ENCODE measurements at places on chromosomes 3 and 15.

DNA sequence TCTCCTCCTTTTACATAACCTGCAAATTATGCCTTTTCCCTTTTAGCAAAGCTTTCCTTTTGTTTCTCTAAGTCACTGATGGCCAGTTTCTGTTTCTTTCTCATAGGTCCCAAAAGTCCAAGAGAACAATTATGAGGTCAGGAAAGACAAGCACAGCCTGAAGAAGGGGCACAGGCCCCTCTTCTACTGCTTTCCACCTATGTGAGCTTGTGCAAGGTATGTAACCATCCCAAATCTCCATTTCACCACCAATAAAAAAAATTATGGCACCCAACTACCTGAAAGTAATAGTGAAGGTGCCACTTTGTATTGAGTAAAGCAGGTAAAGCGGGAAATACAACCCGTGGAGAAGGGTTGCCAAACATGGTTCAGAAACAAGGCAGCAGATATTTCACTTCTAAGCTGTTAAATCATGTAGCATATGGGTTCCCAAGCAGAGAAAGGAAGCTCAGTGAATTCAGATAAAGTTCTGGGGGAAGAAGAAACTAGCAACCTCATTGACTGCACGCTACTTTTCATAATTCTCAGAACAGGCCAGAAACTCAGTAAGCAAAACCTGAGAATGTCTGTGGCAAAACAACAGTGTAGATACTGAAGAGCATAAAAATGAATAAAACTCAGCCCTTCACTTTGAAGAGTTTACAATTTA is 4.2 kb downstream of the PLOD2 start:
- DNase-seq: no peak

DNA sequence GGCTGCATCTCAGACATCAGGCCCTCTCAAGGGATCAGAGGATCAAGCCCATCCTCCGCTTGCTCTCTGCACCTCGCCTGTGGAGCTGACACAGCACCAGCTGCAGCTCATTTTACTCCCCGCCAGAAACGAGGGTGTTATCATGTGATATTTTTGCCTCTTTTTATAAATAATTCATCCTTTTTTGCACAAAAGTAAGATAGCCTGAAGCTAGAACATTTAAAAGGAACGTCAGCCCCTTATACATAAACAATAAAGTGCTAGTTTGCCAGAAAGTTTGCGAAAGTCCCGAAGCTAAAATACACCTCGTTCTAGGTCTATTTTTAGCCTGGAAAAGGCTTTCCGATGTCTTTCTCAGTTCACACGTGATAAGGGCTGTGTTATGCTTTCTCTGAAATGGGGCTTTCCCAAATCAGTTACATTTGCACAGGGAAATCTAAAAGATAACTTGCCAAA is 9.6 kb upstream of the FAM174B start:
- DNase-seq: no peak

DNA sequence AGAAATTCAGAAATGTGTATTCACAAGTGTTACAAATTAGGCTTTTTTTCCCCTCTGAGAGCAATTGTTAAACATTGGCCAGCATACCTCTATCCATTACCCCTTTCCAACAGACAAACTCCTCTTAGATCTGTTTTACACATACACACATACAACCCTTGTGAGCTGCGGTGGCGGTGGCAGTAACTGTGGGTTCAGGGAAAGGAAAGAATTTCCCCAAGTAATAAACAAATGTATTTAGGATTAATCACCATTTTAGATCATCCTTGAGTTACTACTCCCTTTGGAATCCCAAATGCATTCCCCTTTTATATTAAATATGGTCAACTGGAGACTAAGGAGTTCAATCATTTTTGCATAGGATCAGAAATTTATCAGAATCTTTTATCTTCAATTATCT is 667.0 kb downstream of the FHIT start:
- DNase-seq: no peak

- no peak for DNase-seq
Measured at GRCh38 chr15:92907896-92908712, 8.0 kb downstream of the CHD2 start.

DNA sequence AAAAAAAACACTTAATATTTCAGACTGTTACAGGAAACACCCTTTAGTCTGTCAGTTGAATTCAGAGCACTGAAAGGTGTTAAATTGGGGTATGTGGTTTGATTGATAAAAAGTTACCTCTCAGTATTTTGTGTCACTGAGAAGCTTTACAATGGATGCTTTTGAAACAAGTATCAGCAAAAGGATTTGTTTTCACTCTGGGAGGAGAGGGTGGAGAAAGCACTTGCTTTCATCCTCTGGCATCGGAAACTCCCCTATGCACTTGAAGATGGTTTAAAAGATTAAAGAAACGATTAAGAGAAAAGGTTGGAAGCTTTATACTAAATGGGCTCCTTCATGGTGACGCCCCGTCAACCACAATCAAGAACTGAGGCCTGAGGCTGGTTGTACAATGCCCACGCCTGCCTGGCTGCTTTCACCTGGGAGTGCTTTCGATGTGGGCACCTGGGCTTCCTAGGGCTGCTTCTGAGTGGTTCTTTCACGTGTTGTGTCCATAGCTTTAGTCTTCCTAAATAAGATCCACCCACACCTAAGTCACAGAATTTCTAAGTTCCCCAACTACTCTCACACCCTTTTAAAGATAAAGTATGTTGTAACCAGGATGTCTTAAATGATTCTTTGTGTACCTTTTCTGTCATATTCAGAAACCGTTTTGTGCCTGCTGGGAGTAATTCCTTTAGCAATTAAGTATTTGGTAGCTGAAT is 17.9 kb downstream of the TMEM43 start:
- DNase-seq: no peak

GRCh38 chr3:159724627-159725026 is 264.0 kb upstream of the IL12A start:
- no peak for DNase-seq

DNA sequence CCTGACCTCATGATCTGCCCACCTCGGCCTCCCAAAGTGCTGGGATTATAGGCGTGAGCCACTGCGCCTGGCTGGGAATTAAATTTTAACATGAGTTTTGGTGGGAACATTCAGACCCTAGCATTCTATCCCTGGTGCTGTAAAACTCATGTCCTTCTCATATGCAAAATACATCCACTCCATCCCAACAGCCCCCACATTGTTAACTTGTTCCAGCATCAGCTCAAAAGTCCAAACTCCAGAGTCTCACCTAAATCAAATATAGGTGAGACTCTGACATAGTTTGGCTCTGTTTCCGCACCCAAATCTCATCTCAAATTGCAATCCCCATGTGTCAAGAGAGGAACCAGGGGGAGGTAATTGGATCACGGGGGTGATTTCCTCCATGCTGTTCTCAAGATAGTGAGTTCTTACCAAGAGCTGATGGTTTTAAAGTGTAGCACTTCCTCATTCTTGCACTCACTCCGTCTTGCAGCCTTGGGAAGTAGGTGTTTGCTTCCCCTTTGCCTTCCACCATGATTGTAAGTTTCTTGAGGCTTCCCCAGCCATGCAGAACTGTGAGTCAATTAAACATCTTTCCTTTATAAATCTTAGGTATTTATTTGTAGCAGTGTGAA is 96.2 kb upstream of the PLCL2 start:
- no peak for DNase-seq

- DNase-seq: no peak
Measured at GRCh38 chr15:78933187-78933822, 11.5 kb downstream of the CTSH start.

DNA sequence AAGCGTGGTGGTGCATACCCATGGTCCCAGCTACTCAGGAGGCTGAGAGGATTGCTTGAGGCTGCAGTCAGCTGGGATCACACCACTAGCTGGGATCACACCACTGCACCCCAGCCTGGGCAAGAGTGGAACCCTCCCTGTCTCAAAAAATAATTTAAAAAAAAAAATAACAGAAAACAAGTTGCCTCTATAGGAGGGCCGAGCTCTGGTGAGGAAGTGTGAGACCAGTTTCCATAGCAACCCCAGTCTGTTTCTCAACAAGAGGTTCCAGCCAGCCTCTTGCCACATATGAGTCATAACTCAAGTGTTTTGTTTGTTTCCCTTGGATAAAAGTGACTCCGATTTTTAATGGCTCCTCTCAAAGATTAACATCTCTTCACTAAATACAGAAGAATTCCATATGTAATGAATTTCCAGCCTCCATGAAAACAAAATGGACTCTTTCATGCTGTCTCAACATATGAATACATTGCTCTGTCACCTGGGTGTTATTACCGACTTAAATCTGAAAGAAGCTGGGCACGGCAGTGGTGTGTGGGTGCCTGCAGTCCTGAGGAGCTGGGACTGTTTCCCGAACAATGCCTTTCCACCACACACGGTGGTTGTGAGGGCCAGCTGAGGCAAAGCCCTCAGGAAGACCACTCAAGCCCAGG is 19.7 kb downstream of the TMEM43 start:
- peak; percentile 71 for DNase-seq

- no peak for DNase-seq
Measured at GRCh38 chr15:72923289-72923688, 129.0 kb upstream of the NEO1 start.

GRCh38 chr3:103968131-103968530 is 1398.6 kb upstream of the ALCAM start:
- no peak for DNase-seq

GRCh38 chr15:36221992-36222391 is 357.4 kb upstream of the CDIN1 start:
- DNase-seq: no peak

DNA sequence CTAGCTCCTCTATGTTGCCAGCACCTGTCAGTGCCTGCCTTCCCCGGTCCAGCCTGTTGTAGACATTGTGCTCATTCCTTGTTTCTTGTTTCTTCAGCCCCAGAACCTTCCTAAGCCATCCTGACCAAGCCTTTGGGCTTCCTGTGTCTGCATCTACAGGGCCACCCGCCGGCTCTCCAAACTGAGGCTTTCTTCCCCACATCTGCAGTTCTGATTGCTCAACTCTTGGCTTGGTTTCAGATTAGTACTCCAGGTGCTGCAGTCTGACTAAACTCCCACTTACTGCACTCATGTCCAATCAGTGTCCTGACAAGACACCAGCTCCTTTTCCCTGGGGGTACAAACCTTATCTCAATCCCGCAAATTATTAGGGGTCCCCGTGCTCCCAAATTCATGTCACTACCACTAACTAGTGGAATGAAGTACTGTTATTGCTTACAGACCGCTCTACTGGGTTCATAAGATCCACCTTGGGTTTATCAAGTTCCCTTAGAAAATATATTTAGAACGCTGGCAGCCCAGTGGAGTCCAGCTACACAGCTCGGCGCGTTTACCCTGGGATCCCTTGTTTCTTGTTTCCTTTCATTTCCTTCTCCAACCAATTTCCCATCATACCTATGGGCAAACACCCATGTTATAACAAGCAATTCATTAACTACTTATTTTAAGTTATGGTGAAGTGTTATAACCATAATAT is 114.2 kb upstream of the TJP1 start:
- no peak for DNase-seq

GRCh38 chr3:105691633-105692032 is 177.2 kb downstream of the CBLB start:
- DNase-seq: no peak

DNA sequence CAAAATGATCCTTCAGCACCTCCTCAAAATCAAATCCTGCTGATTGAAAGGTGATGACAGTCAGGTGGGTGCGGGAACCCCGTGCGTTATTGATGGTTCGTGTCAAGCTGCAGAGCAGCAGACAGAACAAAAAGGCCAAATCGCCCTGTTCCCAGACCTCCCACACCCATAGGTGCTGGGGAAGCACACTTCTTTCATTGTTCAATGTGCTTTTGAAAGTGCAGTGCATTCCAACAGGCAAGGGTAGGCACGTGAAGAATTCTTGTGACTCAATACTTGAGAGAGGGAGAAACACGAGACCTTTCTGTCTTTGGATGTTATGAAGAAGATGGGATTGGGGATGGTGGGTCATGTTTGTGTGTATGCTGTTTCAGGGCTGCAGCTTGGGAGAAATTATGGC is 514.0 kb downstream of the MCTP2 start:
- DNase-seq: no peak

DNA sequence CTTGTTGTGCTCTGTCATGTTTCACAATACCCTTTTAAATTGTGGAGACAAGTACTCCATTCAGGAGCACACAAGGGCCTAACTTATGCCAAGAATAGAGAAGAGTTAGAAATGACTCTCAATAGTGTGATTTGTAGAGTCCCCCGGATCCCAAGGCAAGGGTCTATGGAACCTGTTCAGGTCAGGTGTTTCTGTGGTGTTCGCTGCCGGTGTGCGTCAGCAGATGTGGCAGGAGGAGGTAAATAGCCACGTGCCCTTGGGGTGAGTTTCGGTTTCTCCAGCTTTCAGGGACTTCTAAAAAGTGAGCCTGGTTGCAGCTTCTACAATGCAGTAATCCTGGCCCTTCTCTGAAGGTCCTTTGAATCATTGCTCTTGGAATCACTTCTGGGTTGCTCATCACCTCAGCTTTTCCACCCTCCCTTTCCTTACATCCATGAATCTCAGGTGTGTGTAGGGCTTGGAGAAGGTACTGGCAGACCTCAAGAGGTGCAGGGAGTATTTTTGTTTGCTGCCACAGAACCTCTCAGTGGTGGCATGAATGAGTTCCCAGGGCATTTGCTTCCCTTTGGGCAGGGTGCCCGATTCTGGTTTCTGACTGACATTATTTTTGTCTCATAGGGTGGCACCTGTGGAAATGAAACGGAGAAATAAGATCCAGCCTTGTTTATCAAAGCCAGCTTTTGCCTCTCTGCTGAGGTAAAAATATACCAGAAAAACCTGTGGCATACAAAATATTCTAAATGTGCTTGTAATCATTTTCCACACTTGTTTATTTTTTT is 7.3 kb downstream of the ST3GAL6 start:
- DNase-seq: no peak

Measured in activated CD4-positive, alpha-beta T cell treated with anti-CD3 and anti-CD28 coated beads, Interleukin-2, amount 50 U/mL, for 24 hours (primary cell).